ENCODE measurements at places on chromosomes 7 and 10. TPM values are rescaled to one million over a fixed set of nuclear protein-coding genes. Genes with fewer than 3 reads are reported as not detected.

Gene FGFBP3
- 14.2 TPM for total RNA-seq

Gene DRGX
- not detected for total RNA-seq

Gene ANKRD1
- 39.1 TPM for total RNA-seq

Gene CCDC7
- 2.8 TPM for total RNA-seq

Gene HTR7
- total RNA-seq: 0.07 TPM

- H3K27me3 ChIP-seq: no peaks in the 10 kb centered on the region
- H3K36me3 ChIP-seq: peaks cover 44% of the 10 kb centered on the region
- peaks cover 22% of the 10 kb centered on the region for H3K4me1 ChIP-seq
- no peak for DNase-seq
Measured at GRCh38 chr7:100888291-100888987, 1.1 kb downstream of the UFSP1 start.

- H3K4me3 ChIP-seq: no peak overlapping the region
- H3K36me3 ChIP-seq: no peaks in the 10 kb centered on the region
- DNase-seq: no peak
- no peaks in the 10 kb centered on the region for H3K4me1 ChIP-seq
Measured at GRCh38 chr10:106436123-106436715, 728.3 kb downstream of the SORCS1 start.

GRCh38 chr10:1272079-1272776, 216.0 kb downstream of the WDR37 start:
- no peaks in the 10 kb centered on the region for H3K36me3 ChIP-seq
- no peak overlapping the region for H3K27ac ChIP-seq
- no peaks in the 10 kb centered on the region for H3K27me3 ChIP-seq
- H3K4me3 ChIP-seq: no peak overlapping the region
- no peaks in the 10 kb centered on the region for H3K4me1 ChIP-seq

GRCh38 chr7:105011141-105011830, 2.7 kb upstream of the KMT2E start:
- peaks cover 17% of the 10 kb centered on the region for H3K4me1 ChIP-seq
- H3K27ac ChIP-seq: peak overlapping the region; percentile 100
- no peaks in the 10 kb centered on the region for H3K27me3 ChIP-seq
- H3K36me3 ChIP-seq: peaks cover 3% of the 10 kb centered on the region
- DNase-seq: peak; percentile 50

GRCh38 chr7:156473476-156474240, 166.9 kb upstream of the RNF32 start:
- H3K27ac ChIP-seq: no peak overlapping the region
- no peaks in the 10 kb centered on the region for H3K4me1 ChIP-seq
- no peaks in the 10 kb centered on the region for H3K27me3 ChIP-seq
- no peaks in the 10 kb centered on the region for H3K36me3 ChIP-seq
- H3K4me3 ChIP-seq: no peak overlapping the region

GRCh38 chr7:149196151-149196704, 882 bp downstream of the ZNF282 start:
- peaks cover 6% of the 10 kb centered on the region for H3K4me1 ChIP-seq
- DNase-seq: no peak
- no peaks in the 10 kb centered on the region for H3K27me3 ChIP-seq
- H3K36me3 ChIP-seq: peaks cover 26% of the 10 kb centered on the region

GRCh38 chr10:114212153-114212552, 26.9 kb upstream of the VWA2 start:
- no peaks in the 10 kb centered on the region for H3K27me3 ChIP-seq
- no peak overlapping the region for H3K4me3 ChIP-seq
- no peak overlapping the region for H3K27ac ChIP-seq
- H3K4me1 ChIP-seq: no peaks in the 10 kb centered on the region
- no peaks in the 10 kb centered on the region for H3K36me3 ChIP-seq
- DNase-seq: no peak

DNA sequence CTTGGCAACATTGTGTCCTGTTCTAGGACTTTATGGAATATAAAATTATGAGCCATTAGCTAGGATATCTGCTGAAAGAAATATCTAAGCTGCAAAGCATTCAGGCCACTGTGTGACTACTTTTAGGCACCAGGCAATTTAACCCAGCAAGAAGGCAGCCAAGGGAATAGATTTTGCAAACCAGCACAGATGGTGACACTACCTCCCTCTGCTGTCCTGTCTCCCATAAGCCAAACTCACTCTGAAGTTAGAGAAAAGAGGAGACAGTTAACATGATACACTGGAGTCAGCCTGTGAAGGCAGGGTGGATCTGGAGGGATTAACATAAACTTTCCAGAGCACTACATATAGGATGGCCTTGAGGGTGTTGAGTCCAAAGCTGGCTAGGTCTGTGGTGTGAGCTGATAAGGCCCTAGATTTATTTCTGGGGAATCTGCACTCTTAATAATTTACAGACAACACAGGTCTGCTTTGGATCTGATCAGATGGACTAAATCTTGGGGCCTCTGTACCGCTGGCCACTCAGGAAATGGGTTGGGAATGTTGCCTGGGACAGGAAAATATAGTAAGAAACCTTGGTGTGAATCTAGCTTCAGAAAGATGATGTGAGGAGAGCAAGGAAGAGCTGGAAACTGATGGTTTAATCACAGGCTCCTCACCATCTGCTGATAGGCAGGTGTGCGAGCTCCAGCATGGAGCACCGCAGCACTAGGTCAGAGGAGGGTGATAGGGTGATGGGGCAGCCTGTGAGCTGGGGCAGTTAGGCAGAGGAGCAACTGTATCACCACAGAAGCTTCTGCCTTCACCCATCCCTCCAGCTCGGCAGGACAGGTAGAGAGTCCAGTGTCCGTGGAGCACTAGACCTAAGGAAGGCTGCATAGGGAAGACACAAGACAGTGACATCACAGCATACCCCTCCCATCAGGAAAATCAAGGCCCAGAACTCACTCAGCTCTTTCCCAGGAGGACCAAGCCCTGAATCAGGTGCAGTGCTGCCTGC, 229.9 kb upstream of the PRSS1 start:
- no peaks in the 10 kb centered on the region for H3K36me3 ChIP-seq
- no peaks in the 10 kb centered on the region for H3K4me1 ChIP-seq
- DNase-seq: no peak
- H3K27me3 ChIP-seq: no peaks in the 10 kb centered on the region

GRCh38 chr7:83289419-83289993, 126.8 kb upstream of the PCLO start:
- H3K4me1 ChIP-seq: no peaks in the 10 kb centered on the region
- no peak for DNase-seq
- no peak overlapping the region for H3K4me3 ChIP-seq
- no peaks in the 10 kb centered on the region for H3K27me3 ChIP-seq

GRCh38 chr10:484441-484924, 205.0 kb downstream of the DIP2C start:
- no peak overlapping the region for H3K4me3 ChIP-seq
- H3K27me3 ChIP-seq: peaks cover 9% of the 10 kb centered on the region
- DNase-seq: peak; percentile 27
- H3K4me1 ChIP-seq: no peaks in the 10 kb centered on the region
- no peaks in the 10 kb centered on the region for H3K36me3 ChIP-seq
- H3K27ac ChIP-seq: no peak overlapping the region

- no peaks in the 10 kb centered on the region for H3K27me3 ChIP-seq
- H3K4me1 ChIP-seq: peaks cover 6% of the 10 kb centered on the region
- no peak overlapping the region for H3K27ac ChIP-seq
- no peak overlapping the region for H3K4me3 ChIP-seq
Measured at GRCh38 chr10:29966269-29966668, 93.1 kb downstream of the JCAD start.

GRCh38 chr7:69781412-69781846, 183.2 kb downstream of the AUTS2 start:
- no peaks in the 10 kb centered on the region for H3K27me3 ChIP-seq
- H3K4me1 ChIP-seq: peaks cover 22% of the 10 kb centered on the region
- H3K36me3 ChIP-seq: no peaks in the 10 kb centered on the region
- DNase-seq: peak; percentile 69

- no peaks in the 10 kb centered on the region for H3K4me1 ChIP-seq
- no peaks in the 10 kb centered on the region for H3K36me3 ChIP-seq
- no peak overlapping the region for H3K27ac ChIP-seq
- DNase-seq: no peak
- no peak overlapping the region for H3K4me3 ChIP-seq
Measured at GRCh38 chr10:12961416-12962205, 39.9 kb downstream of the CCDC3 start.

DNA sequence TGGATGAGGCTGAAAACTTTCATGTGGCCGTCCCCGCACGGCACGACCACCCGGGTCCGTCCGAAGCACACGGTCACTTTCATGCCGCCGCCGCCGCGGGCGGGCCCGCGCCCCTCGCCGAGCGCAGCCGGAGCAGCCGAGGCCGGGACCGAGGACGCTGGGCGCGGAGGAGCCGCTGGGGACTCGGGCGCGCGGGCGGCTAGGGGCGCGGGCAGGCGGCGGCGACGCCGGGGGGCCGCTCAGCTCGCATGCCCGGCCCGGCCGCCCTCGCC, 247 bp downstream of the PARD3 start:
- no peak for DNase-seq
- H3K27ac ChIP-seq: peak overlapping the region; percentile 90
- no peaks in the 10 kb centered on the region for H3K27me3 ChIP-seq
- H3K4me3 ChIP-seq: peak overlapping the region; percentile 93
- H3K4me1 ChIP-seq: peaks cover 21% of the 10 kb centered on the region

DNA sequence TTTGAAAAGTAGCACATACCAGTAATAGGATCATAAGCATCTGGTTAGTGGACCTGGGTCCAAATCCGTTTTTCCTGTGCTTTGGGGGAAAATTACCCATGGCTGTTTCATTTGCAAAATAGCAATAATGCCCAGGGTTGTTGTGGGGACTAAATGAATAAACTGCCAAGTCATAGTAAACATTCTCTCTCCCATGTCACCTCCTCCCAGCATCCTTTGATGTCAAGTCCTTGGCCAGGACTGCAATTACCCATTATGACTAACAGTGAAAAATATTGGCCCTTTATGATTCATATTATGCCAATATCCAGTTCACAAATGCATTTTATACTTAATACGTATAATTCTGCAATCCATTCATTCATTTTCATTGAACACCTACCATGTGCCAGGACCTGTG, 23.0 kb downstream of the TOMM7 start:
- H3K36me3 ChIP-seq: no peaks in the 10 kb centered on the region
- H3K27me3 ChIP-seq: no peaks in the 10 kb centered on the region
- H3K4me1 ChIP-seq: no peaks in the 10 kb centered on the region
- DNase-seq: no peak
- H3K4me3 ChIP-seq: no peak overlapping the region

GRCh38 chr10:123007558-123008354, 839 bp downstream of the IKZF5 start:
- H3K4me3 ChIP-seq: peak overlapping the region; percentile 88
- H3K36me3 ChIP-seq: no peaks in the 10 kb centered on the region
- H3K27ac ChIP-seq: peak overlapping the region; percentile 94
- peaks cover 13% of the 10 kb centered on the region for H3K4me1 ChIP-seq

DNA sequence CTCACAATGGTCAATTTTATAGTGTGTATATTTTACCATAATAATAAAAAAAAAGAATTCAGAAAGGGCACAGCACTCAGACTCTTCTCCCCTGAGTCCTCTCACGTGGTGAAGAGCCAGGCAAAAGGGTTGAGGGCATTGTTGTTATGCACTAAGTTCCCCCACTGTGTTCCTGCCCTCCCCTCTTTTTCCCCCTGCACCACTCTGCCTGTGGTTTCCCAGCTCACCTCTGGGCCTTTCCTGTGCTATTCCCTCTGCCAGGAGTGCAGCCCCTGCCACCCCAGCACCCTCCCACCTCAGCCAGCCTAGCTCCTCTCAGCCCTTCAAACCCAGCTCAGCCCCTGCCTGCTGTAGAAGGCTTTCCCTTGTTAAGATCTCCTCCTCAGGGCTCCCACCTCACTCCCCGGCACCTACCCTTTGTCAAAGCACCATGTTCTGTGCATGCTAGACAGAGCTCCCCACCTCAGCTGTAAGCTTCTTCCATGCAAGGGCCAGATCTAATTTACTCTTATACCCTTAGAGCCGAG, 108.5 kb downstream of the KCNMA1 start:
- no peak overlapping the region for H3K27ac ChIP-seq
- H3K4me3 ChIP-seq: no peak overlapping the region
- no peak for DNase-seq
- peaks cover 7% of the 10 kb centered on the region for H3K4me1 ChIP-seq

- no peak for DNase-seq
- H3K4me3 ChIP-seq: no peak overlapping the region
- H3K27me3 ChIP-seq: no peaks in the 10 kb centered on the region
- no peak overlapping the region for H3K27ac ChIP-seq
- no peaks in the 10 kb centered on the region for H3K36me3 ChIP-seq
- no peaks in the 10 kb centered on the region for H3K4me1 ChIP-seq
Measured at GRCh38 chr7:95367606-95368005, 28.6 kb downstream of the PON3 start.

GRCh38 chr7:11539853-11540252, 292.1 kb downstream of the THSD7A start:
- H3K27ac ChIP-seq: no peak overlapping the region
- no peaks in the 10 kb centered on the region for H3K36me3 ChIP-seq
- H3K4me1 ChIP-seq: no peaks in the 10 kb centered on the region
- H3K4me3 ChIP-seq: no peak overlapping the region
- no peak for DNase-seq

GRCh38 chr10:55374917-55375316, 573.9 kb upstream of the PCDH15 start:
- DNase-seq: no peak
- no peaks in the 10 kb centered on the region for H3K36me3 ChIP-seq
- H3K4me3 ChIP-seq: no peak overlapping the region
- H3K4me1 ChIP-seq: no peaks in the 10 kb centered on the region

Measured in cardiac muscle cell (in vitro differentiated cells and primary cell).